ENCODE measurements at places on chromosomes 4 and X.

DNA sequence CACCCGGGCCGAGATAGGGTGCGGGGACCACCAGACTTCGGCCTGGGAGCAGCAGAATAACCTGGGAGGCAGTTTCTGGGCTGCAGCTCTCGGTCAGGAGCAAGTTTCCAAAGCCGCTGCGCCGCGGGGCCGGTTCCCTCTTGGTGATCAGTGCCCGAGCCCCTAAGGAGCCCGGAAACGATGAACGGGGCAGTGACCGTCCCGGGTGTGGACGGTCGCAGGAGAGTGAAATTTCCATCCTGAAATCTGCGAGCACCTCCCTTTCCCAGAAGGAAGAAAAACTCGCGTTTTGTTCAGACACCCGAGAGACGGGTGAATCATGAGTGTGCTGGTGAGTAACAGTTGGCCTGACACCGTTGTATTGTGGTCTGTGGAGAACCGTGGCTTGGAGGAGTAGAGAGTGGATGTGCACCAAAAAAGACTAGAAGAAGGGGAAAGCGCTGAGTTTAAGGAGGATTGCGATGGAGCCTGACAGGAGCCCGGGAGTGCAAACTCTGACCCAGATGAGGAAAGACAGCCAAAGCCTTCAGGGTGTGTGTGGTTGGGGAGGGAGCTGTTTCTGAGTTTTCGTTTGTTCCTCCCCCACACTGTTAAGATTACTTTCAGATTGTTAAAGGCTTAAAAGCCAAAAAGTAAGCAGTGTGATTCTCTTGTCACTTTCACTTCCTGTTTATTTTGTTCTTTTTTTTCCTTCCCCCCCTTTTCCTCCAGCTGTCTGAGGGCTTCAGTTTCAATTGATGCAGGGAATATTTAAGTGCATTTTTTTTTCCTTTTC is 828 bp downstream of the MCUB start:
- no peak for DNase-seq

DNA sequence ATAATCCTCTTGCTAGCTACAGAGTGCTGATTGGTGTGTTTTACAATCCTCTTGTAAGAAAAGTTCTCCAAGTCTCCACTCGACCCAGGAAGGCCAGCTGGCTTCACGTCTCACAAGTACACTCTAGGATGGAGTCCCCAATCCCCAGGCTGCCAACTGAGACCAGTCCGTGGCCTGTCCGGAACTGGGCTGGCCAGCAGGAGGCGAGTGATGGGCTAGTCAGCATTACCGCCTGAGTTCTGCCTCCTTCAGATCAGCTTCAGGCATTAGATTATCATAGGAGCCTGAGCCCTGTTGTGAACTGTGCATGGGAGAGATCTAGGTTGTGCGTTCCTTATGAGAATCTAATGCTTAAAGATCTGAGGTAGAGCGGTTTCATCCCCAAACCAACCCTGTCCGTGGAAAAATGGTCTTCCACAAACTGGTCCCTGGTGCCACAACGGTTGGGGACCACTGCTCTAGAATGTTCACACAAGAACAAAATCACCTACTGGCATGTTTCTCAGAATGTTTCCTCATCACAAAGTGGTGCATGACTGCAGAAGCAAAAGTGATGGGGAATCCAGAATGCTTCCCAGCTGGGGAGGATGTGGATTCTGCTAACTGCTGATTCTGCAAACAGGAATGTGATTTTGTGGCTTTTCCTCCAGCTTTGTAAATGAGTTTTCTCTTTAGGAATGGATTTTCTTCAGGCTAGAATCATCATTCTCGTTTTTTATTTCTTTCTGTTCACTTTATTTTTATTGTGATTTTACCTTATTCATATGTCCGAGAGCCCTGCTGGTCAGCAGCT is 40.9 kb downstream of the SEPTIN11 start:
- DNase-seq: no peak

- DNase-seq: no peak
Measured at GRCh38 chr4:116811730-116812129, 273.6 kb downstream of the TRAM1L1 start.

DNA sequence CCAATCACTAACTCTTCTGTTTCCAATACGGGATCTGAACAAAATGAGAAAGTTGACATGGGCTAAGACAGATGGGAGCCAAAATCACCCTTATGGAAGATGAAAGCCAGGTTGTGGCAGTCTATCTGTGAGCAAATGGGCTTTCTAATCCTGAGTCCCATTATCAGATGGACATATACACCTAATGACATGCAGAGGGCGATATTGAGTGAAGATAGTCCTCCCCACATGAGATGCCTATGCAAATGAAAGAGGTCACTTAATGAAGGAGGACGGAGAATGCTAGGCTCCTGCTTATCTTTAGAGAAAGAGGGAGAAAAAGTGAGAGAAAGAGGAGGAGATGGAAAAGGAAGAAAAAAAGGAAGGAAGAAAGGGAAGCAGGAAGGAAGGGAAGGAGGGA is 547.5 kb downstream of the NLGN4X start:
- peak; percentile 6 for DNase-seq

All from NCI-H1694 (cell line).